ENCODE measurements at places on chromosomes 6 and 20. TPM values are rescaled to one million over a fixed set of nuclear protein-coding genes. Genes with fewer than 3 reads are reported as not detected.

- DNase-seq: no peak
Measured at GRCh38 chr20:57522380-57523140, 2.4 kb downstream of the CTCFL start.

DNA sequence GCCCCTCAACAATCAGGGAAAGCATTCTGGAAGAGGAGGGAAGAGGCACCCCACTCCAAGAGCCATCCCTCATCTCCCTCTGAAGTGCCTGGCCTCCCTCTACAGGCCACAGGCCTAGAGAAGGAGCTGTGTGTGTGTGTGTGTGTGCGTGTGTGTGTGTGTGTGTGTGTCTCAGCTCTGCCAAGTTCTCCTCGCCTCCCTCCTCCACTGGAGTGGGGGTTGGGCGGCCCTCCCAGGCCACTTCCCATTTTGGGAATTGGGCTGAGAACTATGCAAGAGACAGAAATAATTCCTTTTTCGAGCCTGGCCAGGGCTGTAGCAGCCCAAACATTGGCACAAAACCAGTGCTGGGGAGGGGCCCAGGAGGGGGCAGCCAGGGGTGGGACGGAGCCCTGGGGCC, 35.7 kb downstream of the KCNB1 start:
- DNase-seq: peak; percentile 86

DNA sequence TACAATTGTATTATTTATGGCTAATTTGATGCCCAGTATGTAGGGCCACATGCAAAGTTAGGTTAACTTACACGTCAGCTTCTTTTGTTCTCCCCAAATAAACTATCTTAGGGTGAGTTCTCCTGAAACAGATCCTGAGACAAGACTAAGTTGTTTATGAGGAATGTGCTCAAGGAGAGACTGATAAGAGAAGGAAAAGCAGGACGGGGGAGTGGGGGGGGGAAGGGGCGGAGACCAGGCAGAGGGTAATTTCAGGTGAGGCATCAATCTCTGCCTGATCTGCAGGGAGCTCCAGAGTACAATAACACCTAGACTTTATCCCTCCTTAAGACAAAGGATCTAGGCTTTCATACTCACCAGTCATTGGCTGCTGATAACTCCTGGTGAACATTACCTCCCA, 220.6 kb upstream of the BTBD3 start:
- DNase-seq: no peak

GRCh38 chr6:2725999-2726567, 24.6 kb downstream of the MYLK4 start:
- no peak for DNase-seq

DNA sequence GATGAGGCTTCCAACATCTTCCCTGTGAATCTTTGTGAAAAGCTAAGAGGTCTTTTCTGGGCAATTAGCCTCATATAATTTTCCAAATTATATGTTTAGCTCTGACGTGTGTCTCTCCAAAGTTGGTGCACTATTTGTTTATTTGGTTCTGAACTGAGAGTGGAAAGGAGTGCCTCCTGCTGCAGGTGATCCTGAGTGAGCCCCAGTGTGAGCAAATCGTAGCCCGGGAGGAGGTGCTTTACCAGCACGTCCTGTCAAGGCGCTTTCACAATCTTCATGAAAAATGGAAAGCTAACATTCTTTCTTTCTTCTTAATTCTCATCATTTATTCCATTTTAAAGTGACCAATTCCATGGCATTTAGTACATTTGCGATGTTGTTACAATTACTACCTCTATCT, 231.9 kb downstream of the BMP2 start:
- no peak for DNase-seq

GRCh38 chr6:153090241-153090930, 40.7 kb downstream of the RGS17 start:
- DNase-seq: no peak

- DNase-seq: no peak
Measured at GRCh38 chr6:89689732-89690131, 51.2 kb upstream of the LYRM2 start.

- DNase-seq: no peak
Measured at GRCh38 chr20:8602389-8603116, 466.3 kb upstream of the PLCB4 start.

GRCh38 chr6:147621961-147622360, 113.5 kb downstream of the SAMD5 start:
- no peak for DNase-seq

GRCh38 chr6:126039284-126039683, 52.9 kb downstream of the TRMT11 start:
- no peak for DNase-seq

DNA sequence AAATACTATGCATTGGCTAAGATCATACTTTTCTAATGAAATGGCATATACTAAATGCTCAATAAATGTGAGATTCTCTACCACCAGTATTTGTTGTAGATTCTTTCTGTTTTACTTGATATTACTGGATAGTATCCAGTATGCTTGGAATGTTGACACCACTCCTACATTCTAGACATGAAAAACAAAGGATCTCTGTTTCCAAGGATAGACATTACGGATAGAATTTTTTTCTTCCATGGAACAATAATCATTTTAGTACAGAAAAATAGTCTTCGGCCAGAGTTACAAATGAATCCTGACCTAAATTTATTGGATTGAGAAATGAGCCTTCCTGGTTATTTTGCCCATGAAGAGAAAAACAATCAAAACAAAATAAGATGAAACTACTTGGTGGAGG, 258.2 kb upstream of the NT5E start:
- DNase-seq: no peak

DNA sequence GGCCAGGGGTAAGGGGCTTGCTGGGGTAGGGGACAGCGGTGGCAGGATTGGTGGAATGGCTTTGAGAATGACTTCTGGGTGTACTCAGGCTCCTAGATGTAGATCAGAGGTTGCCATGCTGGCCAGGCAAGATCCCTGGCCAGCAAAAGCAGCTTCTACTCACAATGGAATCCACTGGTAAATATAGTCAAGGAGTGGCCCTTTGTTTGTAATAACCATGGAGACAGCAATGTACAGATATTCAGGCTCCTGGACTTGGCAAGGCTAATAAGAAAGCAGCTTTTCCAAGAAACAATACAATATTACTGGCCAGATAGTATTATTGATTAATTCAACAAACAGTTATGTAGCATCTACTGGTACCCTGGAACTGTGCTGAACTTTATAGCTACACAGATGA, 37.9 kb downstream of the CDH26 start:
- DNase-seq: no peak

DNA sequence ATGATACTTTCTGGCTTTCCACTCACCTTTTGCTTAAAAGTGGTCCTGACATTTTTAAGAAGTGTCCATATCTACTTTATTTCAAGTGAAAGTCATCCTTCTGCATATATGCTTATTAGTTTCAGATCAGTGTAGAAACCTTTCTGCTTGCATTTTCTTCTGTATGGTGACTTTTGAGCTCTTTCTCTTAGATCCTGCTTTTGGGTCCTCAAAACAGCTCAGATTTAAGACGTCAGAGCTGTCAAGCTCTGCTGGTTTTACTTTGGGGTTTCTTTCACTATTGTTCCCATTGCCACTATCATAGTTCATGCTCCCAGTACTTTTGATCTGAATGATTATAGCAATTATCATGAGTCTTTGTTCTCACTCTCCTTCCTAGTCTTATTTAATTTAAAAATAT, 41.7 kb downstream of the BCKDHB start:
- no peak for DNase-seq

- no peak for DNase-seq
Measured at GRCh38 chr20:54514028-54514607, 38.7 kb downstream of the DOK5 start.

DNA sequence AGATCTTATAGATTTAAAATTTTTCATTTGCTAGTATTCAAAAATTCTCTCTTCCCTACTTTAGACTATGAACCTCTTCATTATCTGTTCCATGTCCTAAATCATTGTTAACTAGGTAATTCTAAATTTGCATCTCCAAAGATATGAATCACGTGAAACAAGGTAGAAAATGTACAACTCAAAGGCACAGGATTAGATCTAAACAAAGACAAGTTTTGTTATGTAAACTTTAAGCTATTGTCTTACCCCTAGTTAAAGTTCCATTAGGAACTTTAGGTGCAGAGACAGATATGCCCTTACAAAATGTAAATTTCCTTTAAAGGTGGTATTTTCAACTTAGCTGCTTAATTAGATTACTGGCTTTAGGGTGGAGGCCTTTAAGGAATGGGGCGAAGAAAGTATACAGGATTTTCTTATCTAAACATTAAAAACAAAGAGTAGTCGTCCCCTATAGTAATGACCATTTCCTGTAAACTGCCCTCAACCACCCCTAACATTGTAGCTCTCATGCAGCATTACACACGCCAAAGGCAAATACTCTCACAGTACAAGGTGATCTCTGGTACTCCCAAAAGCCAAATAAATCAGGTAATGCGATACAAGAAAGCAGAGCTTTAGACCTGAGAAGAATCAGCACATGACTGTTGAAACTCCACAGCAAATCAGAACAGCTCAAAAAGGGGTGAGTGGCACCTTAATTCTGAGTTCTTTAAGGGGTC, 57.4 kb upstream of the MRAP2 start:
- no peak for DNase-seq

- no peak for DNase-seq
Measured at GRCh38 chr6:100833972-100834574, 47.1 kb downstream of the ASCC3 start.

- no peak for DNase-seq
Measured at GRCh38 chr20:1671891-1672669, 14.5 kb upstream of the SIRPG start.

DNA sequence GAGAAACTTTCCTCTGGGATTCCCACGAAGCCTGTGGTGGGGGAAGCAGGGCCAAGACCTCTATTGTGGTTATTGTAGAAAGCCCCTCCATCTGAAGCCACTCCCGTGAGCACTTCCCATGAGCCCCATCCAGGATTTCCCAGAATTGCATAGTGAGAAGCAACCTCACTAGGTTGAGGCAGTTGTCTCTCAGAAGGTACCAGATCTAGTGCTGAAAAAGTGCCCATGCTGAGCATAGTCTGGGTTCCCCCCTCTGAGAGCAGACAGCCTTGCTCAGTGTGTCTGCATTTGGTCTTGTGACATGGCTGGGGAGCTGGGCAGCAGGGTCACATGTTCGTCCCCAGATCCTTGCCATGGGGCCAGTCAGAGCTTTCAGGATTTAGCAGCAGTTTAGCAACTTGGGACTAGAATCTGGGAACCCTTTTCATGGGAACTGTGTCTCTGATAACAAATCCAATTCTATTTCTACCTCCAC, 38.6 kb downstream of the SLC9A8 start:
- no peak for DNase-seq

GRCh38 chr6:117674503-117674902, 766 bp upstream of the NUS1 start:
- DNase-seq: no peak

DNA sequence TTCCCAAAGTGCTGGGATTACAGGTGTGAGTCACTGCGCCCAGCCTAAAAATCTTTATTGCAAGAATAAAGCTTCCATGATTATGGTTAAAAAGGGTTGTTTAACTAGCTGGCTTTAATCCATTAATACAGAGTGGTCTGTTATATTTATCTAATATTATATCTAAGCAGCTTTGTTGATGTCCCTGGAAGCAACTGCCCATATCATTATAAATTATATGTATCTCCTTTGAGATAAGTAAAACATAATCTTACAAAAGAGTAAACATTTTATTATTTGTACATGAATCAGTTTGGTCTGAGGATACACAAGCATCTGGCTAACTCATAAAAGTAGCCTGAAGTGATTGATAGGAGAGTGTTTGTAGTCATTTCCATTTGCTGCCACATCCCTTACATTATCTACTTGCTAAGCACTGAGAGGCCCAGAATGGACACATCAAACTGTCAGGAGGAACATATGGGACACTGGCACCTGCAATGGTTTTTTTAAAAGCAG, 46.9 kb downstream of the TRAF3IP2 start:
- DNase-seq: no peak

- no peak for DNase-seq
Measured at GRCh38 chr6:24458134-24458533, 31.2 kb downstream of the GPLD1 start.

GRCh38 chr6:118968416-118968815, 33.5 kb upstream of the MCM9 start:
- DNase-seq: no peak

DNA sequence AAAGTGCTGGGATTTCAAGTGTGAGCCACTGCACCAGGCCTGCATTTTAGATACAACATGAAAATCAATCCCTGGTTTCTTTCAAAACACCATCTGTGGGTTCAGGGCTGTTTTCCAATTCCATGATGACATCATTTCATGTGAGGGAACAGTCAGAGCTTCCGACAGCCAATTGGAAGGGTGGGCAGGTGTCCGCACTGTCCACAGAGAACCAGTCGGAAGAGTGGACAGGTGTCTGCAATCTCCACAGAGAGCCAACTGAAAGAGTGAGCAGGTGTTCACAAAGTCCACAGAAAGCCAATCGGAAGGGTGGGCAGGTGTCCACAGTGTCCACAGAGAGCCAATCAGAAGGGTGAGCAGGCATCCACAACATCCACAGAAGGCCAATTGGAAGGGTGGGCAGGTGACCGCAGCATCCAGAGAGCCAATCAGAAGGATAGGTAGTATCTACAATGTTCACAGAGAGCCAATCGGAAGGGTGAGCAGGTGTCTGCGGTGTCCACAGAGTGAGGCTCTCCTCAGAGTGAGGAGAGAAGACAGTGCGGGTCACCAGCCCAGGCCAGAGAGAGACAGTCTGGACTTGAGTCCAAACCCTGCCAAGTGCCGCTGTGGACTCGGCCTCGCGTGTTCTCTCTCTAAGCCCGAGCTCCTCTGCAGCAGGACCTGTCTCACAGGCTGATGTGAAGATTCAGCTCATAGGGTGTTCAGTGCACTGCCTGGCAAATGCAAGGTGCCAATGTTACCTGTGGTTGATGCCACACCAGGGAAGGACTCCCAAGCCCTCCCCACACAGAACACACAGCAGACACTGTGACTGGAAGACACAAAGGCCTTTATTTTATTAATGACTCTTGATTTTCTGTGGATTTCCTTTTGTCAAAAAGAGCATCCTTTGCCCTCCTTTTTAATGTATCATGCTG, 57.3 kb downstream of the DLL1 start:
- peak; percentile 15 for DNase-seq

The BHLHE23 gene
- total RNA-seq: not detected

The TMEM217 gene
- not detected for total RNA-seq

The EPPIN gene
- total RNA-seq: not detected

The FERMT1 gene
- 1.1 TPM for total RNA-seq

The PRDM13 gene
- total RNA-seq: not detected

The UFL1 gene
- 23.4 TPM for total RNA-seq

The NKX2-2 gene
- not detected for total RNA-seq

The OR2H1 gene
- total RNA-seq: not detected

The OR12D3 gene
- not detected for total RNA-seq

The C20orf141 gene
- total RNA-seq: not detected

Measured in left ventricle myocardium superior (tissue), 1 donor.